ENCODE measurements at places on chromosomes 3 and 15.

DNA sequence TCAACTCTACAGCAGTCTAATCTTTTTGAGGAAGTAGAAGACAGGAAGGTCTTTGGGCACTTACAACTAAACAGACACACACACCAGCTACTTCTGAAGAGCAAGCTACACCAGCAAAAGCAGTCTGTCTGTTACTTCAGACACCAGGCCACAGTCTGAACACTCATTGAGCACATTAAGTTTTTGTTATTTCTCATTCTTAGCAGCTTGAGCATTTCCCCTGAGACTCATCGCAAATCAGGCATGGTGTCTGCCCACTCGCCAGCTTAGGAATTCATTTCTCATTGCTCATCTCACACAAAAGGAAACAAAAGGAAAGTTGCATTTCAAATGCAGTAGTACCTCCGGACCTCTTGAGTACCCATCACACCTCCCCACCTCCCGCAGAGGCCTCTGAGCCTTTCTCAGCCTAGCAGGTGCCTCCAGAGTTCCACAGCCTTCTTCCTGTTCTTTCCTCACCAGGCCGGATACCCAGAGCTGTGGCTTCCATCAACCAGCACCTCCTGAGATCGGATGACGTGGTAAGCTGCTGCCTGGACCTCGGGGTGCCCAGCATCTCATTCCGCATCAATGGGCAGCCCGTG is 302.0 kb downstream of the RYR3 start:
- no peak for DNase-seq

GRCh38 chr3:138351916-138352550 is 3.7 kb downstream of the MRAS start:
- DNase-seq = no peak

DNA sequence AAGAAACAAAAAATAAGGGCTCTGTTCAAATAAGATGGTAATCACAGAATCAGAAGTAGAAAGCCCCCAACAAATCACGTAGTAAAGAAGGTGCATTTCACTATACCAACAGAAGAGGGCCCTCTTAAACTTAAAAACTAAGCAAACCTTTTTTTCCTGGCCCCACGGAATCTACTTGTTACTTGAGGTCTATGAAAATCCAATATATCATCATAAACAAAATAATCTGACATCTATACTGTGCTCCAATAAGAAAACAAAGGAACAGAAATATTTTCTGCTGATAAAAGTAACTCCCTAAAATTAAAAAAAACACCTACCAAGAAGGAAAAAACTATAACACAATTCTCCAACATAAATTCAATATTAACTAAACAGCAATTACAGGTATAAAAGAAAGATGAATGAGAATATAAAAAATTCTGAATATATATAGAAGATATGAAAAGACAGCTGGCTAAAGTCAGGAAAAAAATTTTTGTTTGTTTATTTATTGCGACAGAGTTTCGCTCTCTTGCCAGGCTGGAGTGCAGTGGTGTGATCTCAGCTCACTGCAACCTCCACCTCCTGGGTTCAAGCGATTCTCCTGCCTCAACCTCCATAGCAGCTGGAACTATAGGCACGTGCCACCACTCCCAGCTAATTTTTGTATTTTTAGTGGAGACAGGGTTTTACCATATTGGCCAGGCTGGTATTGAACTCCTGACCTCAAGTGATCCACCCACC is 81.8 kb downstream of the CLASP2 start:
- peak; percentile 6 for DNase-seq

DNA sequence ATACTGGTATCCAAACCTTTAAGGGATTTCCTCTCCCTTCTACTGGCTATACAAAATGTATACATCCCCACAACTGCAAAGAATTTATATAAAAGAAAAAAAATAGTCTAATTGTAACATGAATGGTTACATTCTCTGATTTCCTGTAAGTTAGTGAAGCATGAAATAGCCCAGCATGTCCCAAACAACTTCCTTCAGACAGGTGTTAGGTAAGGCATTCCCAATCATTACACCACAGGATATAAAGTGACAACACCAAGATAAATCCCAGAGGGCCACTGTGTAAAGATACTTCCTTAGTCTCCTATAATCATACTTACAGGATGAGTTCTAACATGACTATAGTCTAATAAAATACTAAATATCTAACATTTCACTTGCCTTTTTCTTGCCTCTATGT is 7.6 kb downstream of the CMTM6 start:
- no peak for DNase-seq

GRCh38 chr3:71726146-71726545 is 944 bp upstream of the EIF4E3 start:
- no peak for DNase-seq

- no peak for DNase-seq
These were observed 8.0 kb upstream of the CTXND1 start for GRCh38 chr15:80259942-80260510.

DNA sequence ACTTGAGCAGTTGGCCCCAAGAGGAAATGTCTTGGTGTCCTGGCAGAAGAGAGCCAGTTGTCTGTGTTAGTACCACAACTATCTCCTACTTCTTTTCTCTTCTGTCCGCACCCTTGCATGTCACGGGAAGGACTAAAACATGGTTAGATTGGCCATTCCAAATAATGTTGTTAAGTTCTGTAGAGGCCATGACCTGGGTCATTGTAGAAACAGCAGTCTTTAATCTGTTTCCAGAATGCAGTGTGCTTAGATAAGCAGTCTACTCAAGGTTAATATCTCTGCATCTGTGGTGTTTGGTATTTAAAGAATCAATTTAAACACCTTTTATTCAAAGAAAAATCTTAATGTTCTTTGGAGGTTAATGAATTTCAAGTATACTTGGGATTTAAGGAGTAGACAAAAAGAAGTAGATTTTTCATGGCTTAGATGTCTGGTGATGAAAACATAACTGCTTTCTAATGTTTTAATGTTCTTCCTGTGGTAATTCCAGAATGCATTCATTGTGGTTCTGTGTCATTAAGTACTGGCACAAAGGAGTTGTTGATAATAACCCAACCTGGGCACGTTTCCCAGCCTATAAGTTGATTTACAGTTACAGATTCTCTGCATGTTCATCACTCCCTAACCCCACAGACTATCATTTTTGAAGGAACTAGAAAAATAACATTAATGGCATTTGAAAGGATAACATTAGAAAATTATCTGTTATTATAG is 58.9 kb downstream of the TMEM108 start:
- peak; percentile 88 for DNase-seq

DNA sequence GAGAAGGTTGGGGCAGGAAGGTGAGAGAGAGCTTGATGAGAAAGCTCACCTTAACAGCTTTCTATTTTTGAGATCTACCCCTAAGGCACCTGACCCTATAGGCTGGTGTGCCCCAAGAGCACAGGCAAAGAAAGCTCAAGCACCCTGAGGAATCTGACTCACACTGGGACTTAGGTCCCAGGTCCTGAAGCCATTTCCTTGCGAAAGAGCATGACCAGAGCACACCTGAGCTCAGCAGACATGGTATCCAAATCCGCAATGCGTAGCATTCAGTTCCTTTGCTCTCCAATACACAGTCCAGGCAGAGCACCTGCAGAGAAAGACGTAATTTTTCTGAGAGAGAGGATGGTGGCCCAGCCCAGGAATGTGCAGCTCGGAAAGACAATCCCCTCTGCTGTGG is 112.1 kb upstream of the LPP start:
- no peak for DNase-seq

GRCh38 chr15:41561104-41561776 is 2.2 kb downstream of the TYRO3 start:
- no peak for DNase-seq

DNA sequence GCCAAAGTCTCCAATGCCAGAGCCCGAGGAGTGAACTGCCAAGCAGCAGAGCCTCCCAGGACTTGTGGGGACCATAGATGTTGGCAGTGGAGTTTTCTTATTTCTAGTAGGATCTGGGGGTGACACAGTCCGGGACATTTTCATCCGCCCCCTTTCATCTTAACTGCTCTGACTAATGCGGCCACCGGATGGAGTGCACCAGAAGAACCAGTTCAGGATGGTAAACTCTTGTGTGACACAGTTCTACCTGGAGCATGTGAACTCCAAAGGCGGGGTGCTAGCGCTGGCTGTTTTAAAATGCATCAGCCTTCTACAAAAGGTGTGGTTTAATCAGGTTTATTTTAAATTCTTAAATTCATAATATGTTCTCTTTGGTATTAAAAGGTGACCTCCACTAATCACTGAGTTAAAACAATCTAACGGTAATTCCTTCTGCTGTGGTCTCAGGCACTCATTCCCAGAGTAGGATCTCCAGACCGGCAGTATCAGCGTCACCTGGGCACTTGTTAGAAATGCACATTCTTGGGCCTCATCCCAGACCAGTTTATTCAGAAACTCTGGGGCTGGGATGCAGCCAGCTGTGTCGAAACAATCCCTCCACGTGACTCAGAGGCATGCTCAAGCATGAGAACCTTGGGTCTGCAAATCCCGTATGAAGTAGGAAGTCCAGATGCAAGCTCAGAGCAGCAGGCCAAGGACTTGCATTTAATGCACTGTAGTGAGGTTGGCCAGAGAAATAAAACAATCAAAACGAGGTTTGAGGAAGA is 105.5 kb downstream of the GABRB3 start:
- DNase-seq = no peak

DNA sequence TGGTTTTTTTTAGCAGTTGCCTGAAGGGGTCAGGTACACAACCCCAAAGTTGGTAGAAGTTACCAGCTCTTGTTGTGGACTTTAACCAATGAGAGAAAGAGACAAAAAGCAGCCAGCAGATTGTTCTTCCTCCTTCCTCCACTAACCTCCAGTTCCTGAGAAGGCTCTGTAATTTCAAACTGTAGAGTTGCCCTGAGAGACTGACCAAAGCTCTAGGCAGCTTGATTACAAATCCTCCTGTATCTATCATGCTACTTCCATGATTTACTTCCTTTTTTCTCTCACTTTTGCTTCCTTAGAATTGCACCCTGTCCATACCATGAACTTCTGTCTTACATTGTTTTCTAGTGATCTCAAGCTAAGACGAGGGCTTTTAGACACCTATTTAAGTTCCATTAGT is 29.2 kb downstream of the NSUN3 start:
- DNase-seq = no peak

DNA sequence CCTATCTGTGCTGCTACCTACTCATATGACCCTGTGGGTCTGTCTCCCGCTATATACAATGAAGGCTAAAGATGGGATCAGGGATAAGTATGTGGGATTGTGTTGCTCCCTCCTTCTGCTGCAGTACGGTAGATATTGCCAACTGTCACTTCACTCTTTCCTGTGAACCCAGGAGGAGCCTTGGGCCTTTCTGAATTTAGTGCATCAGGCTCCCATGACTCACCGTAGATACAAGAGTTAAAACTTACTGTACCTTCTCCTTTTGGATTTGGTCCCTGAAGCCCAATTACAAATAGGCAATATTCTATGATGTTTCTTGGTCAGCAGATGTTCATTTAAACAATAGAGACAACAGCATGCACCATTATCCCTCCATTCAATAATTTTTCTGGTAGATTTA is 27.4 kb downstream of the MITF start:
- no peak for DNase-seq

DNA sequence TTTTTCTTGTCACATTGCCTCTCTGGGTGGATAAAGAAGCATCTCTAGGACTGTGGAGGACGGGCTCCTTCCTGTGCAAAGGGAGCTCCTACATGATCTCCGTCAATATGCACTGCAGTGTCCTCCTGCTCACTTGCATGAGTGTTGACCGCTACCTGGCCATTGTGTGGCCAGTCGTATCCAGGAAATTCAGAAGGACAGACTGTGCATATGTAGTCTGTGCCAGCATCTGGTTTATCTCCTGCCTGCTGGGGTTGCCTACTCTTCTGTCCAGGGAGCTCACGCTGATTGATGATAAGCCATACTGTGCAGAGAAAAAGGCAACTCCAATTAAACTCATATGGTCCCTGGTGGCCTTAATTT is 478 bp downstream of the GPR15 start:
- no peak for DNase-seq

DNA sequence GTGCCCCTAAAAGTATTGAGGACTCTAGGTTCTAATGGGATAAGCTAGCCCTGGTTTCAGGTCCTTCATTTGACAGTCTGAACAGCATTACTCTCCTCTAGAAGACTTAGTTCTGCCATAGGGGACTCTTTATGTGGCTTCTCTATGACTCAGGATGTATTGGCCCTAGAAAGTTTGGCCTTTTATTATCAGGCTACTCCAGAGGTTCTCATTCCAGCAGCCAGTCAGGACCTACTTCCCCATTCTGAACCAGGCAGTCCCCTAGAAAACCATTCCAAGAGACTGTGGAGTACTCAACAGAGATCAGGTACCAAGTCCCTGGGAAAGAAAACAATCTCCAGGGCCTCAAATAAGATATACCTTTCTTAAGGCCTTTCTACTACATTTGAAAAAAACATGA is 157.9 kb upstream of the TSPAN3 start:
- DNase-seq = no peak

DNA sequence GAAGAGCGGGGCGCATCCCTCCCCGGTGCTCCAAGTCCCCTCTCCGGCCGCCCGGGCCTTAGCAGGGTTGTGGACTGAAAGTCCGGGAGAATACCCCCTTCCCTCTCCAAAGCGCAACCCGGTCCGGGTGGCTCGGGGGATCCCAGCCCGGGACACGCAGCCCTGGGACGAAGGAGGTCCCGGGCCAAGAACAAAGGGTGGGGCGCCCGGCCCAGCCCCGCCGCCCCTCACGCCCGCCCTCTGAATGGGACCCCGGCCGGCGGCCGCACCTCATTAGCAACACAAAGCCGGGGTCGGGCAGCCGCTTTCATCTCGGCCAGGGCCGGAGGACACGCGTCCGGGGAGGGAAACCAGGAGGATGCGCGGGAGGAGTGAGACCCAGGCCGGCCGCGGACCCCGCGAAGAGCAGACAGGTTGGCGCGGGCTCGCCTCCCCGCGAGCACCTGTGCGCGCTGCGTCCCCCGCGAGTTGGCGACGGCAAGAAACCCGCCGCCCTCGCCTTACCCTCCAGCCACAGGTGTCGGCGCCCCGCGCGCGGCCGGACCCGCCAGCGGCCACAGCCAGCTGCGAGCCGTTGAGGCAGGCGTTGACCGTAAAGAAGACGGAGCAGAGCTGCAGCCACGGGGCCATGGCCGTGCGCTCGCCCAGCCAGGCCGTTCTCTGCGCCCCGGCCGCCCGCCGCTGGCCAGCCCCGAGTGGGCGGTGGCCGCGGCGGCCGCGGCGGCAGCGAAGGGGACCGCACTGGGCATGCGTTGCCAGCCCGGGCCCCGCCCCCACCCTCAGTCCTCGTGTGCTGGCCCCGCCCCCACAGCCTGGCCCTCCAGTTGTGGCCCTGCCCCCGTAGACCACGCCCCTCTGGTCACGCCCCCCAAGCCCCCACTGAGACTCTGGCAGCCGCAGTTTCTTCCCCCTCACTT is at the start of gene IL17RD:
Gene IL17RD (minus strand): TSS at position 697 of the 917 bp plus-strand sequence. CDS start 67 bp downstream, at position 630.
- DNase-seq = no peak

DNA sequence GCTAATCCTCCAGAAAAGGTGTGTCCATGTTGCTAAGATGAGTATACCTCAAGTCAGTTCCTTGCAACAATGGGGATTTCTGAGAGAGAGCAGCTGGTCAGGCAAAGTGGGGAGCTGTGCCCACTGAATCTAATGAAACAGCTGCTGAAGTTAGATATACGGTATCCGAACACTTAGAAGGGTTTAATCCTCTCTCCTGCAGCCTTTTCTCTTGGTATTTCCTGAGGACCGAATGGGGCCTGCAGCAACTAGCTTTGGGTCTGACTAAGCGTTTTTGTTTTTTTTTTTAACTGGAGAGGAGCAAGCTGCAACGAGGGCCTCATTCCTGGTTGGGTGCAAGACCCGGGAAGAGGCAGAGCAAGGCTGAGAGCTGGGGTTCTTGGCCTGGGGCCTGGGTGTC is 37.6 kb upstream of the BNC1 start:
- no peak for DNase-seq

- DNase-seq = no peak
These were observed 10.1 kb upstream of the MINDY2 start for GRCh38 chr15:58761010-58761388.
